ENCODE measurements at places on chromosomes 3 and 15.

GRCh38 chr15:74869372-74869725, 3.8 kb downstream of the SCAMP2 start:
- no peak for DNase-seq

GRCh38 chr3:81776643-81777042, 15.2 kb upstream of the GBE1 start:
- DNase-seq, result no peak

DNA sequence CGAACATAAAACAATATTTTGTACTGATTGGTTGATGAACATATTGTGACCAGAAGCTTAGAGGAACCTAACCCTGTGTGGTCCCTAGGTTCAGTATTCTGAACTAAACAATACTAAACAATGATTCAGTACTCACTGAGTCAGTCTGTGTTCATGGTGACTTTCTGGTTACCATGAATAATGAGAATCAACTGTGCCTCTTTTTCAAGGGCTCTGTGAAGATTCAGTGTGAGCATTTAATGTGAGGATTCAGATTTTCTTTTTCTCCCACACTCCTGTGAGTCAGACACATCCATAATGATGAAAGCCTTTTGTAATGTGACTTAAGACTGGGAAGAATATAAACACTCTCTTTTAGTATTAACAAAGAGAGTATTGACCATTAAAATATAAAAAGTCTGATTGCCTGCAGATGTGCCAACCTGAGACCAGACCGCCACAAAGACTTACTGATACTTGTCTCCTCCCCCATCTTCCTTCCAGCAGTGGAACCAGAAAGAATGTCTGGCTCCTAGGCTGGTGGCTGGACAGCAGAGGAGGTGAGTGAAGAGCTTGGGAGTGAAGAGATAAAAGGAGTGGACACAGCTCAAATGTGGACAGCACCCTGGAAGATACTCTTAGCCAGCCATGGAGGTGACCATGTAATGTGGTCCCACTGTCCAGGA, 17.6 kb upstream of the ACTL6A start:
- DNase-seq, result no peak

DNA sequence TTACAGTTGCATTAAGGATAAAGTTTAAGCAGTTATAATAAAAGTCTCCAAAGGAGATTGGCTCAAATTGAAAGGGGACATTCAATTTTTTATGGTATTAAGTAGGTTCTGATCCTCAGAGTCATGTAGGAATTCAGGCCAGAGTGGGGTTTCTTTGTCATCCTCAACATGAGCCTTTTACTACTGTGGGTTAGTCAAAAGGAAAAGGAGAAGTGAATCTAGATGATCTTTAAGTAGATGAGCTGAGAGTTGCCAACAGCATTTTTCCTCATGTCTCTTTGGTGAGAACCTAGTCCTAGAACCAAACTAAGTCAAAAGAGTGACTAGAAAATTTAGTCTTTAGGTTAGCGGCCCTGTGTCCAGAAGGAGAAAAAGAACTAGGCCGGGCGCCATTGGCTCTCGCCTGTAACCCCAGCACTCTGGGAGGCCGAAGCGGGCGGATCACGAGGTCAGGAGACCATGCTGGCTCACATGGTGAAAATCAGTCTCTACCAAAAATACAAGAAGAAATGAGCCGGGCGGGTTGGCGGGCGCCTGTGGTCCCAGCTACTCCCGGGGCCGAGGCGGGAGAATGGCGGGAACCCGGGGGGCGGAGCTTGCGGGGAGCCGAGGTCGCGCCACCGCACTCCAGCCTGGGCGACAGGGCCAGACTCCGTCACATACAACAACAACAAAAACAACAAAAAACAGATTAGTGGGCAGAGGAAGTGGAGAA, 4.2 kb upstream of the CHL1 start:
- DNase-seq, result no peak
